Esophagus mucosa (tissue), 1 donor: ENCODE measurements at places on chromosomes 3 and 15.
A peak's percentile ranks its signal among the peaks of the same experiment; 100 is the strongest.

GRCh38 chr3:183464480-183464879, 36.1 kb upstream of the MCF2L2 start:
- ATAC-seq = no peak

- no peak for ATAC-seq
These were observed 65.3 kb downstream of the MESD start for GRCh38 chr15:80924278-80924677.

GRCh38 chr3:122023335-122023910, 1.4 kb upstream of the ILDR1 start:
- no peak for ATAC-seq

DNA sequence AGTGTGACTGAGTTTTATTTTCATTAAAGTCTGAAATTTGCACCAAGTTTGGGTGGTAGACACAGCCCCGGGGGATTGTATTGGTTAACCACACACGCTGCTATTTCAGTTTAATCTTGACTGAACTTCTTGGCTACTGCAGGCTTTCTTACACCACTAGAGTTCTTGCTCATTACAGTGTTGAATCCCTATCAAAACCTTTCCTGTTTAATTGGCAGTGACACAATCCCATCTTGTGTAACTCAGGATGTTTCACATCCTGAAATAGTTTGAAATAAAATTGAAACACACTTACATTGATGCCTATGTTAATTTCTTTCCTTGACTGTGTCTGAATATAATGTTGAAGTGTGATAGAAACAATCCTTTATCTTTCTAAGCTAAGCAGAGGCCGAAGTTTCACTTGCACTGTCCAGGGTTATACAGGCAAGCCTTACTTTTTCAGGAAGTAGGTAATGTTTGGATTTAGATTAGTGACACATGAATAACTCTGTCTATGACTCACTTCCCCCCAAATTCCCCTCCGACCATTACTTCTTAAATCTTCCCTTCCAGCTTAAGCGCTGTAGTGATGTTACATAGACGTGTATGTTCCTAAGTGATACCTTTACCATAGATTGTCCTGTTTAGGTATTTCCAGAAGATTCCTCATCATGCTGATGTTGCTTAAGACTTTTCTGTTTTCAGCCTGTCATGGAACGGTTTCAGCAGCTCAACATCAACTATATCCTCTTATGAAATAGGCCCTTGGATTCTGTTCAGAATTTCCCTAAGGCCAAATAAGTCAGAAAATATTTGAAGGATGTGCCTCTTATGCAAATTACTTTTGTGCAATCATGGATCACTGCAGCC, 16.8 kb downstream of the ATG7 start:
- peak; percentile 91 for ATAC-seq

- ATAC-seq = no peak
These were observed 11.2 kb downstream of the ISLR2 start for GRCh38 chr15:74141591-74141990.

GRCh38 chr15:58269455-58270414, 131.6 kb downstream of the AQP9 start:
- peak; percentile 83 for ATAC-seq

- ATAC-seq = no peak
These were observed 7.2 kb upstream of the MAP4 start for GRCh38 chr3:48023377-48023776.

DNA sequence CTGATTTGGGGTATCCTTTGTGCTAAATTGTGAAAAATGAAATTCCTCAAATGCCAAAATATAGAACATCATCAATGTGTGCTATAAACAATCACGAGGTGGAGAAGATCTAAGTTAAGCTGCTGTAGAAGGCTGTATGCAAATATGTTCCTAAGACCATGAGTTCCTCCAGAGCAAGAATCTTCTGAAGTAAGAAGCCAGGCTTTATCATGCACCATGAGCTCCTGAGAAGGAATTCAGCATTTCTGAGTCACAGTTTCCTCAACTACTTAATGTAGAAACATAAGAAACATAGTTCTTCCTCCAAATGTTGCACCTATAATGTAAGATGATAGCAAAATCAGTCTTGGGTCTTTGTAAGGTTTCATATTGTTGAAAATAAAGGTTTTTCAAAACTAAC, 241.7 kb upstream of the MDFIC2 start:
- ATAC-seq = no peak

DNA sequence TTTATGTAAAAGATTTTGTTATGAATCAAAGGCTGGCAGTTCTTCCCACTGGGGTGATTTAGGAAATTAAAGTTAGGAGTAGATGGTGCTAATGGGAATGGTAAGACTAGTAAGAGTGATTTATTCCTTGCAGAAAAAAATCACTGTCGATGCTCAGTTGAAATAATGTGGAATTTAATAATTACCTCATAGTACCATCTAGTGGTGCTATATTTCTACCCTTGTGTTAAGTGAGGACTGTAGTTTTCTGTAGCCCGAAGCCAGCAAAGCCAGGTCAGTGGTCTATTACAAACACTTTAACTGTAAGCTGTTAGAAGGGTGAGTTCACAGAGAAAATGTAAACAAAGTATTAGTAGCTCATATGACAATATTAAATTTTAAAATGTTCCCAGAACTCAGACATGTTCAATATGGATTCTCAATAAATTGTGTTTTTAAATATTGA, 39.5 kb upstream of the GOLGA8J start:
- no peak for ATAC-seq

GRCh38 chr3:172317984-172318383, 130.3 kb downstream of the GHSR start:
- ATAC-seq = peak; percentile 74

DNA sequence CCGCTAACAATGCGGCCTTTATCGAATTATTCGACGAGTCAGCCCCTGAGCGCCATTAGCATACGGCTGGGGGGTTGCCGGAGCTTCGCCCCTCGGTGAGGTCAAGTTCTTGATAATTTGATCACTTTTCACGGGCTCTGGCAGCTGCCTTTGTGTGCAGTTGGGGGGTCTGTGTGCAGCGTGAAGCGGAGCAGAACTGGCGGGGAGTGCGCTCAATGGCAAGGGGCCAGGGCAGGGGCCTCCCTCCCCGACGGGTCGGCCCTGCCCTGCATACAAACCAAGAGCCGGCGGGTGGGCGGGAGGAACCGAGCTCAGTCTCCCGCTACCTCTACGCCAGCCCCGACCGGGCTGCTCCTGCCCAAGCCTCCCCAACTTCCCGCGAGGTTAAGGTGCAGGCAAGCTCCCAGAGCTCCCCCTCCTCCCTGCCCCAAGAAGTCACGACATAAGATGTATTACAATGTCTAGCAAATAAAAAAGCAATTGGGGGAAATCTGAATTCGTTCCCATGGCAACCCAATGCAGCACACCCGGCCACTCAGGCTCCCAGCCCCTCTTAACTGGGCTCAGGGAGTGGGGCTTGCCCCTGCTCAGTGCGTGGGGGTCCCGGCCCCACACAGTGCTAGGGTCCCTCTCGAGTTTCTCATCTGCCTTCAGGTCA, 34.1 kb upstream of the POLG start:
- ATAC-seq = no peak

- peak; percentile 83 for ATAC-seq
These were observed 12.9 kb upstream of the ALPK3 start for GRCh38 chr15:84804005-84804900.

GRCh38 chr3:13700362-13700761, 151.4 kb downstream of the FBLN2 start:
- no peak for ATAC-seq

DNA sequence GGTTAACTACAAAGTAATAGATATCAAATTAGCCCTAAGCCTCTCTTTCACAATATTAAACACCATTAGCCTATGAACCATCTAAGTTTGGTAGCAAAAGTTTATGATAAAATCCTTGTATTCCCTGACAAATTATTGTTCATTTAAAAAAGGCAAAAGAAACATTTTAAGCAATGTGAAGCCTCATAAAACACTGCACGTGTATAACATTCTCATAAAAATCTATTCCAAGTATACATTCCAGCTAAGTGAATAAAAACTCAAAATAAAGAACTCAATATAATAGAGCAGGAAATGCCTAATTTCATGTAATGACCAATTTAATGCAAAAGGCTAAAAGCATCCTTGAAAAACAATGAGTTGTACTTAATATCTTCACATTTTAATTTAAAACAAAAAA, 27.7 kb downstream of the TNIK start:
- no peak for ATAC-seq

DNA sequence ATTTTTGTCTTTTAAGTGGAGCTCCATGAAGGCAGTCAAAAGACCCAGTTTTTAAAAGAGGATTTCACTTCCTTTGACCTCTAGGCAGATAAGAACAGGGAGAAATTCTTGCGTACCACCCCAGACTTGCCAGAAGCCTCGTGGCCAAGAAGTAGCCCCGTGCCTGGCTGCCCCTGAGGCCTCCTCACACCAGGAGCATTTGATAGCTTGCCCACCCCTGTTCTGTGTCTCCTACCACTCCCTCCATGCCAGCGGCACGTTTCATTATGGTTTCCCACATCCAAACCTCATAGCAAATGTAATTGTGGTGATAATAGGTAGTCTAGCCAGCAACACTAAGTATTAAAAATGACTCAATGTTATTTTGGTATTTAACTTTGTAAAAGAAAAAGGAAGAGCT, 107.7 kb downstream of the GHSR start:
- no peak for ATAC-seq

- ATAC-seq = no peak
These were observed 132.2 kb upstream of the TBC1D5 start for GRCh38 chr3:17874636-17875035.

GRCh38 chr15:90211440-90212143, 10.5 kb downstream of the SEMA4B start:
- peak; percentile 90 for ATAC-seq

DNA sequence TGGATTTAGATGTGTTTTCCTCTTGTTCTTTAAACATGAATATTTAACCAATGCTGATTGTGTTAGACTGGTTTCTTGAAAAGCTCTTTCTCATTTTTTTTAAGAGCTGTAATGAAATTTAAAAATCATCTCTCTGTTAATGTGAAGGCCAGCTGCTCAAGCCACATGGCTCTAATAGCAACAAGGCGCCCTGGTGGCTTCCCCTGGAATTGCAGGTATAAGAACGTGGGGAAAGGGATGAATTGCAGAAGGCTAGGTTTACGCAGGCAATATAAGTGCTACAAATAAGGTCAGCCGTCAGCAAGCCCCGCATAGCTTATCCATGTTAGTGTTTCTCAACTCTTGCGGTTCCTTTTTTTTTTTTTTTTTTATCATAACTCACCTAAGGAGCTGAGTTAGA, 108.5 kb downstream of the SAMMSON start:
- no peak for ATAC-seq

DNA sequence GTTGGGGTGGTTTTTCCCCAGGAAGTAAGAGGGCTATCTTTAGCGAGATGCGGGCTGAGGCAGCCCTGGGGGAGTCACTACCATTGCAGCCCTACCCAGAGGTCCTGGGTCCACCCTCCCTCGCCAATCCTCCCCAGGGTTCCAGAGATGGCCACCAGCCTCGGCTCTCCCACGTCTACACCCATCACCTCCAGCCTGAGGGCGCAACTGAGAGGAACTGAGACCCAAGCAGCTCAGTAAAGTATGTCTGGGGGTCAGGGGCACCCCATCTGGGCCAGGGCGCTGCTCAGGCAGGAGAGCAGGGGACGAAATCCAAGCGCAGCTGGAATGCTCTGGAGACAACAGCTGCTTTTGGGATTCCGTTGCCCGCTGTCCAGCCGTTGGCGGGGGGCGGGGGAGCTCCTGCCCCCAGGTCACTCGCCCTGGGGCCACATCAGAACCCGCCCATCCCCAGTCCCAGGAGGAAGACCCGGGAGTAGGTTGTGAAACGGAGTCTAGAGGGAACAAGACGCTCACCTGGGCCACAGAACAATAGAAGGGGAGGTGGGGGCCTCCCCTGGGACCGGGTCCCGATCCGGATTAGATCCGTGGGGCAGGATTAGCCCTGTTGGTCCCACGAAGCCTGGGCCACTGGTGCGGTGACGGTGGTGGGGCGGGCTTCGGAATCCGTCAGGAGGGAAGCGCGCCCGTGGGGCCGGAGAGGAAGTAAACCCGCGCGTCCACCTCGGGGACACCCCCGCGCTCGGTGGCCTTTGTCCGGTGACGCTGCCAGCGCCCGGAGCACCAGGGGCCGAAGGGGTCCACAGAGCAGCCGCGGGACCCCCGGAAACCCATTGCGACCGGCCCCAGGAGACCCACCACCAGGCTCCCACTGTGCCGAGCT, 1.4 kb upstream of the NDUFAF3 start:
- peak; percentile 2 for ATAC-seq

GRCh38 chr3:190831225-190831624, 31.3 kb downstream of the GMNC start:
- no peak for ATAC-seq

DNA sequence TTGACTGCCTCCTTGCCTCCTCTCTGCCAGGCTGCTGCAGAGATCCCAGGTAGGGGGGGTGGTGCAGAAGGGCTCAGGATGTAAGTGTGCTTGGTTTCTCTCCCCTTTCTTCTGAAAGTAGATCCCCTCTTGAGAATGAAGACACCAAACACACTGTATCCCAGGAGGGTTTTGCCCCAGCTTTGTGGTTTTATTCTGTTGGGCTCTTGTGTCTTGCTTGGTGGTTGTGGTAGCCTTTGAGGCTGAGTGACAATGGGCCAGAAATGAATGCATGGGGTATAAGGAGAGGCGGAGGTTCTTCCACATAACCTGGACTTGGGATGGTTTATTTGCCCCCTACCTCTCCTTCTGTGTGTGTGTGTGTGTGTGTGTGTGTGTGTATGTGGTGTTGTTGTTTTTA, 5.7 kb downstream of the PDIA5 start:
- ATAC-seq = no peak

GRCh38 chr3:377158-377561, 180.6 kb downstream of the CHL1 start:
- peak; percentile 56 for ATAC-seq

DNA sequence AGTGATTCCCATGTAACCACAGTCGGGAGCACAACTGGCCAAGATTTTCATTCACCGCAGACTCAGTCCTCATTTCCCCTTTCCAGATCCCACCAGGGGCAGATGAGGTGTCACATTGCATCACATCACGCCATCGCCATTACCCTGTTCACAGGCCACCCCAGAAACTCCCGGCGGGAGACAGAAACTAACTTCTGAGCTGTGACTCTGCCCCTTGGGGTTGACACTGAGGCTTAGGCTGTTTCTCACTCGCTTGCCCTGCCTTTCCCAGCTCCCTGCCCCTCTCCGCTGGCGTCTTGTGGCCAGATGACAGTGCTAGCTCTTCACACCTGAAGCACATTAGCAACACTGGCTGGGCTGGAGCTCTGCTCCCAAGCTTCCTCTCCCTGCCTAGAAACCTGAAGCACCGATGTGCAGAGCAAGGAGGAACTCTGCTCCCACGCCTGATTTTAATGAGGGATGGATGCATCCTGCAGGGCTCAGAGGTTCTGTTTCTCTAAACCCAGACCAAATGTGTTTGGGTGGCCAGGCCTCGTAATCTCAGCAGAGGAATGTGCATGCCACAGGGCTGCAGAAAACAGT, 88.8 kb upstream of the CTDSPL start:
- ATAC-seq = no peak

- ATAC-seq = no peak
These were observed 5.1 kb upstream of the PPP4R2 start for GRCh38 chr3:72991522-72991921.

DNA sequence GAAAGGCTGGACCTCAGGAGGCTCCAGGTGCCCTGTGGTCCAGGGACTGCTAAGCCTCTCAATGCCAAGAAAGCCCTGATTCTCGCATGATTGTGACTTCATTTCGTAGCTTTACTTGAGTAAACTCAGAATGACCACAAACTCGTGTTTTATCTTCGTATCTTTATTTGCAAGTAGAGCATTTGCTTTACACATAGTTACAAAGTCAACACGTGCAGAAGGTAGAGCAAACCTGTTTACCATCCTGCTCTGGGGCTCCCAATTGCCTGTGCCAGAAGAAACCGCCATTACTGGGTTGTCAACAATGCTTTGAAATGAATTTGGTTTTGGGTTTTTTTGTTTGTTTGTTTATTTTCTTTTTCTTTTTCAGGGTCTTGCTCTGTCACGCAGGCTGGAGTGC, 5.8 kb upstream of the MESP1 start:
- no peak for ATAC-seq

- no peak for ATAC-seq
These were observed 227.7 kb upstream of the TPRG1 start for GRCh38 chr3:188944108-188944507.
